Activated CD4-positive, alpha-beta T cell treated with anti-CD3 and anti-CD28 coated beads, Interleukin-2, amount 10 ng/mL, durations not matched to agents 7 days and 5 days (primary cell): ENCODE measurements at places on chromosomes 7 and 10.

DNA sequence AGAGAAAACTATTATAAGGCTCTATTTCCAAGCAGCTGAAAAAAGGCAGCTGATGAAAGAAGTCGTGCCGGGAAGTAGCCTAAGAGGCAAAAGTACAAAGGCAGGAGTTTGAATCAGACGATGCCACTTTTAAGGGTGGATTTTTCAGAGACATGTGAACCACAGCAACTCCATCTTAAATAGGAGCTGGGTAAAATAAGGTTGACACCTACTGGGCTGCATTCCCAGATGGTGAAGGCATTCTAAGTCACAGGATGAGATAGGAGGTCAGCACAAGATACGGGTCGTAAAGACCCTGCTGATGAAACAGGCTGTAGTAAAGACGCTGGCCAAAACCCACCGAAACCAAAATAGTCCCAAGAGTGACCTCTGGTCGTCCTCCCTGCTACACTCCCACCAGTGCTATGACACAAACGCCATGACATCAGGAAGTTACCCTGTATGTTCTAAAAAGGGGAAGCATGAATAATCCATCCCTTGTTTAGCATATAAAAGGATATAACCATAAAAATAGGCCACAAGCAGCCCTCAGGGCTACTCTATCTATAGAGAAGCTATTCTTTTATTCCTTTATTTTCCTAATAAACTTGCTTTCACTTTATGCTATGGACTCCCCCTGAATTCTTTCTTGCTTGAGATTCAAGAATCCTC lies 45.5 kb upstream of the PRSS1 start:
- no peak for DNase-seq
- peaks cover 1% of the 10 kb centered on the region for H3K27me3 ChIP-seq
- H3K4me3 ChIP-seq: no peak overlapping the region

- H3K36me3 ChIP-seq: peaks cover 32% of the 10 kb centered on the region
- peaks cover 31% of the 10 kb centered on the region for H3K4me1 ChIP-seq
- peak; percentile 11 for DNase-seq
- peak overlapping the region; percentile 95 for H3K4me3 ChIP-seq
- H3K27ac ChIP-seq: peak overlapping the region; percentile 95
Observed at GRCh38 chr7:73308074-73308664, 457 bp downstream of the NSUN5 start.

GRCh38 chr7:104453190-104453589 lies 124.8 kb downstream of the LHFPL3 start:
- H3K4me3 ChIP-seq: no peak overlapping the region
- no peaks in the 10 kb centered on the region for H3K36me3 ChIP-seq
- no peaks in the 10 kb centered on the region for H3K4me1 ChIP-seq
- H3K27me3 ChIP-seq: no peaks in the 10 kb centered on the region

GRCh38 chr10:114024876-114025610 lies 18.6 kb upstream of the ADRB1 start:
- H3K36me3 ChIP-seq: peaks cover 2% of the 10 kb centered on the region
- no peak overlapping the region for H3K4me3 ChIP-seq
- H3K27me3 ChIP-seq: peaks cover 41% of the 10 kb centered on the region
- H3K4me1 ChIP-seq: peaks cover 24% of the 10 kb centered on the region
- no peak overlapping the region for H3K27ac ChIP-seq
- peak; percentile 20 for DNase-seq

DNA sequence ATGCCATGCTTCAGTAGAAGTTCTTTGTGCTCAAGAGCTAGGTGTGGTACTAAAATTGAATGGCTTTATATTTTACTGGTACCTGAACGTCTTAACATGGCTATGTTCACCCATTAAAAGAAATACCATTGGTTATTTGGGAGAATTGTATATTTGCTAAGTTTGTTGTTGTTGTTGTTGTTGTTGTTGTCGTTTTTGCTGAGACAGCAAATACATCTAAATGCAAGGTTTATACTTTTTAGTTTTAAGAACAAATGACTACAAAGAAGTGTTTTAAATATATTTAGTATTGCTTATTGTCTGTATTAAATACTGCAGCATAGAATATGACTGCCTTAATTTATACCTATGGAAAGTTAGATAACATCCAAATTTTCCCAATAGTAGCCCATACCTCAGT lies 66.9 kb downstream of the HECW1 start:
- peaks cover 3% of the 10 kb centered on the region for H3K27me3 ChIP-seq
- no peak overlapping the region for H3K27ac ChIP-seq
- H3K36me3 ChIP-seq: no peaks in the 10 kb centered on the region
- no peaks in the 10 kb centered on the region for H3K4me1 ChIP-seq

- no peaks in the 10 kb centered on the region for H3K36me3 ChIP-seq
- H3K4me1 ChIP-seq: peaks cover 15% of the 10 kb centered on the region
- H3K27ac ChIP-seq: no peak overlapping the region
- no peak for DNase-seq
- no peaks in the 10 kb centered on the region for H3K27me3 ChIP-seq
Observed at GRCh38 chr7:42193471-42194129, 43.4 kb downstream of the GLI3 start.
